Astrocyte of the spinal cord (primary cell): ENCODE measurements at places on chromosomes 4 and X.

DNA sequence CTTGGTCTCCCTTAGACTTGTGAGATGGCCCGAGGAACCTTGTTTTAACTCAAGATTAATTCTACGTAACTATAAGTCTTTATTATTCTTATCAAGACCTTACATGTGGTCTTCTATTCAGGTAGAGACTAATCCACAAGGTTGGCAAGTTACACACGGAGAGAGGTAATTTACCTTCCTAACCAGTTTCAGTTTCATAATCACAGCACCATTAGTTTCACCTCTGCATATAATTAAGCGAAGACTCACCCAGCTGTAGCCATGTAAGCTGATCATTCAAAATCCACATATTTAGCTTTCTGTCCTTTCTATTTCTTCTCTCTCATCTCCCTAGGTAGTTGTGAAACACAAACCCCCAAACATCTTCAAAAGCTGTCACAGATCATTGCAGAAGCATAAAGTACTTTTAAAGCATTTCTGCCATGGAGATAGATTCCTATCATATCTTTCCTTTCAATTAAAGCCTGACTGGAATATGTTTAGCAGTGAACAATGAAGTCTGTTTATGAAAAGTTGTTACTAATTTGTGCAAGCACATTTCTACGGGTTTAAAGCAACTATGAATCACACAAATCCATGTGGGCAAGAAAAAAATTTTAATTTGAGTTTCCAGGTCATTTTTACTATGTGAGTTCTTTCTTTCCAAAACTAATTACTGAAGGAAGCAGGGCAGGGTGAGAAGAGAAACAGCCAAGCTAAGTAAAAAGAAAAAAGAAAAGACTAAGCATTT, 78.5 kb downstream of the BTC start:
- no peak for DNase-seq

DNA sequence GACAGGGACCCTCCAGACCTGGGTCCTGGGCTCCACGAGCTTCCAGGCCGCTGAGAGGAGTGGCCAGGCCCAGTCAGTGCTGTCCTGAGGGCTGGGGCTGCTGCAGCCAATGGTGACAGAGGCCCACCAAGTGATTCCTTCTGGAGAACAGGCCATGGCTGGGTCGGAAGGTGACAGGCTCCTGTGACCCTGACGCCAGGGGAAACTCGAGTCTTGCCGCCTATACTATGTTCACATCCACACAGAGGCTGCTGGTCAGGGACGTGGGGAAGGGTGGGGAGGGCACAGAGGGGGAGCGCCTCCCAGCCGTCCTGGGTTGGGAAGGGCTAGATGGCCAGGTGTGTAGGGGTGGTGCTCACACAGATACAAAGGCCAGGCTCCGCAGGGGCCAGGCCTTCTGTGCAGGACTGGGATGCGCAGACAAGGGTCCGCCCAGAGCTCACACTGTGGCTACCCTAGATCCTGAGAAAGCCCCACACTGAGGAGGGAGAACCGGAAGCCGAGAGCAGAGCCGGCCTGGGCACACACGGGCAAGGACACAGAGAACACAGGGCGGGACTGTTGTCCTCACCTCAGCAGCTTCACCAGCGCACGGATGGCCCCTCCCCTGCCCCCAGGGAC, 81.4 kb downstream of the HTRA3 start:
- DNase-seq, result no peak

GRCh38 chr4:168265327-168265726, 53.2 kb downstream of the DDX60 start:
- DNase-seq, result no peak

GRCh38 chr4:95050980-95051701, 293.4 kb downstream of the BMPR1B start:
- no peak for DNase-seq

DNA sequence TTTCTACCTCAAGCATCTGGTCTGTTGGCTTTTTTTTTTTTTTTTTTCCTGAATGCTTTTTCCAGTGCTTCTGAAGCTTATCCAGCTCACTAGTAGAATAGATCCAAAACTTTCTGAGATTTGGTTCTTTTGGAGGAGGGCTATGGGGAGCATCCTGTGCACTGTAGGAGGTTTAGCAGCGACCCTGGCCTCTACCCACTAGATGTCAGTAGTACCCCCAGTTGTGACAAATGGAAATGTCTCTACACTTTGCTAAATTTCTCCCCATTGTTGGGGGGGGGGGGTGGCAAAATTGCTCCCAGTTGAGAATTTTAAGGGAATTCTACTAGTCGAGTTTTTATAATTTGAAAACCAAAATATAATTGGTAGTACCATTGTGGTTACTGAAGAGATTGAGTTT, 23.0 kb upstream of the PPA2 start:
- no peak for DNase-seq

DNA sequence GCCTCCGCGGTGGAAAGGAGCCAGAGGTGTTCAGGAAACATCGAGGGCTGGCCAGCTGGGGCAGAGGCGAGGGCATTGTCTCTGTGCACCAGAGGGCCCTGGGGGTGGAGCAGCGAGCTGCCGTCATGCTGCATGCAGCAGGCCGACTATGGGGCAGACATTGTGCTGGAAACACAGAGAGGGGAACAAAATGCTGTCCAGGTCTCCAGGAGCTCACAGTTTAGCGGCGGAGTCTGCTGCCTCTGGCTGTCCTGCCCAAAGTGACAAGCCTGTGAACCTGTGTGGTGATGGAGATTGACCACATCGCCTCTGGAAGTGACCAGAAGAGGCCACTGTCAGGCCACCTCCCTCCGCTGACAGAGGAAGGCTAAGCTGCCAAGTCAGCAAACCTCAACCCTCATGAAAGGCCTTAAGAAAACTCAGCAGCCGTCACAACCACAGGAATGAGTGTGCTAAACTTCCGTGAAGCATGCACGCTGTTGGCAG, 20.1 kb upstream of the SASH3 start:
- DNase-seq, result peak; percentile 89
